ENCODE measurements at places on chromosomes 2 and 18. TPM values are rescaled to one million over a fixed set of nuclear protein-coding genes. Genes with fewer than 3 reads are reported as not detected.
A peak's percentile ranks its signal among the peaks of the same experiment; 100 is the strongest.

Gene TUBB6
- 29.7 TPM for total RNA-seq

- no peak for DNase-seq
- H3K27ac ChIP-seq = no peak overlapping the region
- peaks cover 1% of the 10 kb centered on the region for H3K36me3 ChIP-seq
- no peaks in the 10 kb centered on the region for H3K27me3 ChIP-seq
- H3K4me3 ChIP-seq = peak overlapping the region; percentile 57
Observed at GRCh38 chr2:226796840-226797288, 2.8 kb downstream of the IRS1 start.

- no peak for DNase-seq
- no peak overlapping the region for H3K4me3 ChIP-seq
- H3K4me1 ChIP-seq = peaks cover 12% of the 10 kb centered on the region
- no peak overlapping the region for H3K27ac ChIP-seq
Observed at GRCh38 chr2:232871418-232871834, 1.4 kb downstream of the SNORC start.

GRCh38 chr2:81747481-81748070, 1443.0 kb upstream of the LRRTM1 start:
- H3K4me3 ChIP-seq = no peak overlapping the region
- H3K27me3 ChIP-seq = no peaks in the 10 kb centered on the region
- H3K27ac ChIP-seq = no peak overlapping the region
- DNase-seq = no peak
- H3K4me1 ChIP-seq = no peaks in the 10 kb centered on the region
- H3K36me3 ChIP-seq = no peaks in the 10 kb centered on the region
